Heart right ventricle (tissue), 16 donors: ENCODE measurements at places on chromosomes 5 and 9. TPM values are rescaled to one million over a fixed set of nuclear protein-coding genes. Genes with fewer than 3 reads are reported as not detected.

The SKP2 gene
- total RNA-seq: 5.3 TPM

The C9orf153 gene
- total RNA-seq: 0.34 TPM

The JAK2 gene
- total RNA-seq: 78.2 TPM

The F12 gene
- 0.25 TPM for total RNA-seq

GRCh38 chr5:79567926-79568549 lies 44.2 kb upstream of the TENT2 start:
- H3K4me3 ChIP-seq: no peak overlapping the region
- no peaks in the 10 kb centered on the region for H3K36me3 ChIP-seq
- H3K27ac ChIP-seq: no peak overlapping the region
- no peak for DNase-seq
- H3K27me3 ChIP-seq: no peaks in the 10 kb centered on the region

- H3K27me3 ChIP-seq: no peaks in the 10 kb centered on the region
- no peak overlapping the region for H3K4me3 ChIP-seq
- H3K27ac ChIP-seq: no peak overlapping the region
- peaks cover 96% of the 10 kb centered on the region for H3K36me3 ChIP-seq
- no peak for DNase-seq
Measured at GRCh38 chr5:56876327-56876726, 33.1 kb upstream of the SETD9 start.

- no peak for DNase-seq
- H3K4me1 ChIP-seq: no peaks in the 10 kb centered on the region
- H3K4me3 ChIP-seq: no peak overlapping the region
- no peak overlapping the region for H3K27ac ChIP-seq
Measured at GRCh38 chr9:806285-807156, 35.0 kb upstream of the DMRT1 start.

- H3K4me3 ChIP-seq: peak within 1 kb of the TSS; percentile 75
- peak within 1 kb of the TSS; percentile 91 for H3K27ac ChIP-seq
- H3K4me1 ChIP-seq: no peaks in the 10 kb centered on the region
- peak; percentile 33 for DNase-seq
- H3K27me3 ChIP-seq: no peaks in the 10 kb centered on the region
Measured at GRCh38 chr9:120876842-120877240, at the start of gene PHF19. Gene PHF19, minus strand, starts transcription at chr9:120877188. Its CDS starts 2,447 bp downstream, at chr9:120874741.
